Panc1 (cell line): ENCODE measurements at places on chromosomes 11 and 22. TPM values are rescaled to one million over a fixed set of nuclear protein-coding genes. Genes with fewer than 3 reads are reported as not detected.

The CST6 gene
- total RNA-seq, result 0.23 TPM

DNA sequence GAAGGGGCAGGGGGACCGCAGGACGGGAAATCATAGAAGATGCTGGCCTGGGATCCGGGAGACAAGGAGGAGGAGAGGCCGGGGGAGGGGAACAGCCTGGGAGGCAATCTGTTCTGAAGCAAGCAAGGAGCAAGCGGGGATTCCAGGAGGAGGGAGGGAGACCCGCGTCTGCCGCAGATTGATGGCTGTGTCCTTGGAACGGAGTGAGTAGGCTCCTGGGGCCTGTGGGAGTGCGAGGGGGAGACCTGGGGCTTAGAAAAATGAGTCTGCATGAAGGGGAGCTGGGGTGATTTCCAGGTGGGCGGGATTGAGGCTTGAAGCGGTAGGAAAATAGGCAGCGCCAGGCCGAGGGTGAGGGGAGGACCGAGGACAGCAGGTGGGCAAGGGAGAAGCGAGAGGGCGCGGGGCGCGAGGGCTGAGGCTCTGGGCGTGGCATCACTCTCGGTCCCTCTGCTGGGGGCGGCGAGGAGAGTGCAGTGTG lies 1.6 kb upstream of the LRRC55 start:
- DNase-seq, result no peak

- DNase-seq, result no peak
Measured at GRCh38 chr22:27578937-27579617, 222.5 kb downstream of the MN1 start.

The RFPL3 gene
- not detected for total RNA-seq

The AQP11 gene
- total RNA-seq, result 2.3 TPM

- DNase-seq, result no peak
Measured at GRCh38 chr11:85029964-85030363, 597.2 kb downstream of the DLG2 start.

The ANKK1 gene
- 0.08 TPM for total RNA-seq
